Osteocyte (in vitro differentiated cells): ENCODE measurements at places on chromosomes 11 and 22. TPM values are rescaled to one million over a fixed set of nuclear protein-coding genes. Genes with fewer than 3 reads are reported as not detected.

DNA sequence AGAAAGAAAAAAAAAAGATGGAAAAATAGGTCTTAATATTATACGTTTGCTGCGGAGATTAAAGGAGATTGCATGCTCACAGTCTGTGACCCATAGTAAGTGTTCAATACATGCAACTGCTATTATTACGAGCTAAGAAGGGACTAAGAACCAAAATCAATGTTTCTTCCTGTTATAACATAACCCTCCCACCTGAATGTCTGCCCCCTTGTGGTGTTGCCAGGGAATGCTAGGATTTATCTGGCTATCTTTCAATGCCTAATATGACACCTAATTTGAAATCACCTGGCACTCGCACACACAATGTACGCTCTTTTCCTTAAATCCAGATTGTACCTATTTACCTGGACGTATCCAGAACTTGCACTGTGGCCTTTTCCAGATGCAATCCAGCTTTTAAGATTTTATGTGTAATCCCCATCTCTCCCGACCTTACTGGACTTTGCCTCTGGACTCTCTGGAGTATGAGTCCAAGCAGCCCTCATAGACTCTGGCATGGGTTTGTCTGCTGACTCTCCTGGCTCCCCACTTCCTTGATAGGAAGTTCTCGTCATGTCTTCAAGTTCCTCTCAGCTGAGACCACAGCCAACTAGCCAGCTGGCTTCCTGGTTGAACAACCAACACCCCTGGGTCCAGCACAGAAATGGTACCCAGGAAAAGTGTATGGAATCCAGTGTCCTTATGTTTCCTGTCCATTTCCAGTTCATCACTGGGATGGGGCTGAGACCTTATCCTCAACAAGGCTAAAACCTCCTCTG, 151.5 kb downstream of the CCDC34 start:
- DNase-seq, result no peak
- peaks cover 67% of the 10 kb centered on the region for H3K4me1 ChIP-seq
- no peaks in the 10 kb centered on the region for H3K36me3 ChIP-seq

DNA sequence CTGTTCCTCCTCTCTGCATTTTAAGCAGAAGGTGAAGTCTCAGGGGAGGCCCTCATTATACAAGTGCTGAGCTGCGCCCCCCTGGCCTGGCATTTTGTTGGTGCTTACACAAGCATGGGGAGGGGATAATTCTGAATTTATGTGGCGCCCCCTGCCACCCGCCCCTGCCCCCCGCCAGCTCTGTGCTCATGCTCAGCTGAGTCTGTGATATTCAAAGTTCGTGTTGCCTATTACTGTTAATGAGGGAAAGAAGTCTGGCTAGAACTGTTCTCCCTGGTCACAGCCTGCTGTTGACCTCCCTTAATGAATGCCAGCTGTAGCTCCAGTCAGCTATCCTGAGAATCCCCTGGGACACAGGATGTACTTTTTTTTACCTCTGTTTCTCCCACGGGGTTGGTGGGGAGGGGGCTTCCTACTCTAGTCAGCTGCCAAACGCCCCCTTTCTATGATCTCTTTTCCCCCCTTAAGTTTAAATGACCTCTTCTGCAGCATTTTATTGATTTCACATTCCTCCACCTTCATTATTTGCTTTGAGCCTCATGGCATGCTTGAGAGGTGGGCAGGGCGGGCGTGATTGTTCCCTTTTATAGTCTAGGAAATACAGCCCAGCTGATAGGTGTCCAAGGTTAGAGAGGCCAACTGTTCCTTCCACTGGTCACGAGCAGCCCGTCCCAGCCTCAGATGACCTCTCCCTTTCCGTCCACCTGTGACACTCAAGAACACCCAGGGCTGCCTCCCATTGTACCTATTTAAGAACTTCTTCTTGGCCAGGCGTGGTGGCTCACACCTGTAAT, 12.2 kb downstream of the USP2 start:
- peaks cover 31% of the 10 kb centered on the region for H3K27me3 ChIP-seq
- DNase-seq, result no peak
- H3K4me3 ChIP-seq, result no peak overlapping the region
- H3K36me3 ChIP-seq, result no peaks in the 10 kb centered on the region

- H3K4me3 ChIP-seq, result no peak overlapping the region
- no peak for DNase-seq
- no peak overlapping the region for H3K27ac ChIP-seq
- H3K4me1 ChIP-seq, result no peaks in the 10 kb centered on the region
- peaks cover 8% of the 10 kb centered on the region for H3K27me3 ChIP-seq
- H3K36me3 ChIP-seq, result no peaks in the 10 kb centered on the region
Observed at GRCh38 chr11:7826324-7826723, 29.6 kb upstream of the OR5P2 start.

GRCh38 chr22:47592791-47593190, 830.3 kb downstream of the TBC1D22A start:
- H3K36me3 ChIP-seq, result no peaks in the 10 kb centered on the region
- H3K4me3 ChIP-seq, result no peak overlapping the region
- no peak overlapping the region for H3K27ac ChIP-seq
- no peaks in the 10 kb centered on the region for H3K4me1 ChIP-seq

DNA sequence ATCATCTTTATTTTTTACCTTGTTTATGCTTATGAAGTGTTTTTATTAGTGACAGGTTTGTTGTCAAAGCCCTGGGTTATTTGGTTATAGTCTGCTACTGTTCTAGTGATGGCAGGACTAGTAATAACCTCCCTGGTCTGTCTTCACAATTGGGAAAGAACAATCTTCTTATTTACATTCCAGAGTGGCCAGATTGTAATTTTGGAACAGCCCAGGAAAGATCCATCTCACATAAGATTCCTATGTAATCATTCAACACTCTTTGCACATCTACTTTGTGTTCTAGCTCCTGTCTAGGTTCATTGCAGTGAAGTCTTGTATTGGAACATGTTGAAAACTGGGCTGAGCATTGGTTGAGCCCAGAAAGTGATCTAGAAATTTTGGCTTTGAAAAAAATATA, 63.8 kb downstream of the CYB5R2 start:
- H3K27ac ChIP-seq, result no peak overlapping the region
- no peak for DNase-seq
- peaks cover 21% of the 10 kb centered on the region for H3K4me1 ChIP-seq

GRCh38 chr11:84719935-84720577, 907.1 kb downstream of the DLG2 start:
- no peak for DNase-seq
- H3K27me3 ChIP-seq, result peaks cover 33% of the 10 kb centered on the region
- H3K4me3 ChIP-seq, result peak overlapping the region; percentile 38
- H3K4me1 ChIP-seq, result peaks cover 8% of the 10 kb centered on the region

DNA sequence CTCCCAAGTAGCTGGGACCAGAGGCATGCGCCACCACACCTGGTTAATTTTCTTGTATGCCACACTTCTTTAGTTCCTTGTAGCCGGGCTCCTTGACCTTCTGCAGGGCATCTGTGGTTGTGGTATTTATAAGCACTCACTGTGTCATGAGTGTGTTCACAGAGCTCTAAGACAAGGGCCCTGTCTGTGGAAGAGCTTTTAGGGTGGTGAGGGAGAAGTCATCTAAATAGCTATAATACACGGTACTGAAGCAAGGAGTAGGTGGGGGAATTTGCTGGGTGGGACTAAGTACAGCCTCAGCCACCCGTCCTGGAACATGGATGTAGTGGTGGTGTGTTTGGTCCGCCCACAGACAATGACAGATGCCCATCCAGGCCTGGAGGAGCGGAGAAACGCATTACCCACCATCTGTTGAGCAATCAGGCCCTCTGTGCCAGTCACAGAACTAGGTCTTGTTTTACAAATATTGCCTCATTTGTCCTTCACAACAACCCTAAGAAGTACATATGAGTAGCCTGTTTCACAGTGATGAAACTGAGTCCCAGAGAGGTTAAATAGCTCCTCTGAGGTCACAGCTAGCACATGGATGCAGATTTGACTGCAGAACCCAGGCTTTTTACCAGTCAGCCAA, 10.1 kb downstream of the ACO2 start:
- H3K27ac ChIP-seq, result peak overlapping the region; percentile 56
- no peaks in the 10 kb centered on the region for H3K27me3 ChIP-seq
- peaks cover 38% of the 10 kb centered on the region for H3K4me1 ChIP-seq
- no peaks in the 10 kb centered on the region for H3K36me3 ChIP-seq
- H3K4me3 ChIP-seq, result no peak overlapping the region
- DNase-seq, result no peak

- DNase-seq, result no peak
- H3K27ac ChIP-seq, result no peak overlapping the region
- no peak overlapping the region for H3K4me3 ChIP-seq
- H3K27me3 ChIP-seq, result no peaks in the 10 kb centered on the region
- peaks cover 15% of the 10 kb centered on the region for H3K36me3 ChIP-seq
- H3K4me1 ChIP-seq, result peaks cover 6% of the 10 kb centered on the region
Observed at GRCh38 chr22:40463017-40463631, 92.7 kb downstream of the SGSM3 start.

- peaks cover 28% of the 10 kb centered on the region for H3K27me3 ChIP-seq
- no peak overlapping the region for H3K4me3 ChIP-seq
- no peaks in the 10 kb centered on the region for H3K36me3 ChIP-seq
Observed at GRCh38 chr11:117465236-117465997, 137.8 kb downstream of the CEP164 start.

DNA sequence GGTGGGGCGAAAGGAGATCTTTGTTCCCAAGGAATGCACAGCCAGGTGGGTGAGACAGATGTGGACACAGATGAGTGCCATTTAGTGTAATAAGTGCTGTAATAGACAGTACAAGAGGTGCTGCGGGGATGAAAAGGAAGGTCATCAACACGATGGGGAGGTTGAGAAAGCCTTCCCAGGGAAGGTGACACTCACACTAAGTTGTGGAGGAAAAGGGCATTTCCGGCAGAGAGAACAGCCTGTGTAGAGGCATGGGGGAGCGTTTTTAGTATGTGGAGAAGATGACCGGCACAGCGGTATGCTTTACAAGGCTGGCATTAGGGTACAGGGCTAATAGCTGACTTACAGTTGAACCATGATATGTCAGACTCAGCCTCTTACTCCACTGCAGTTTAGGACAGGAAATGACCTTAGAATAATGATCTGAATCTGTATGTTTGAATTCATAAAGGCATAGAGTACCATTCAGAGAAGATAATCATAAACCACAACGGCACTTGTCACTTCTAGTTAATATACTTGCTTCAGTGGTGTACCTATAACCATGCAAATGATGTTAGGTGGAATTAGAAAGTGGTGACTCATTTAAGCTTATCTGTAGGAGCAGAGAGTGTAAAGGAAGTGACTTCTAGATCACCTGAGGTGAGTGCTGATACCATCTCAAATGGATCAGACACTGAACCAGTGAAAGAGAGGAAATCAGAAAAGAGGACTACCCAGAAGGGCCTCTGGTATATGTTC, 60.6 kb downstream of the FAM83F start:
- peaks cover 29% of the 10 kb centered on the region for H3K4me1 ChIP-seq
- H3K36me3 ChIP-seq, result peaks cover 5% of the 10 kb centered on the region
- H3K4me3 ChIP-seq, result no peak overlapping the region
- no peak for DNase-seq

DNA sequence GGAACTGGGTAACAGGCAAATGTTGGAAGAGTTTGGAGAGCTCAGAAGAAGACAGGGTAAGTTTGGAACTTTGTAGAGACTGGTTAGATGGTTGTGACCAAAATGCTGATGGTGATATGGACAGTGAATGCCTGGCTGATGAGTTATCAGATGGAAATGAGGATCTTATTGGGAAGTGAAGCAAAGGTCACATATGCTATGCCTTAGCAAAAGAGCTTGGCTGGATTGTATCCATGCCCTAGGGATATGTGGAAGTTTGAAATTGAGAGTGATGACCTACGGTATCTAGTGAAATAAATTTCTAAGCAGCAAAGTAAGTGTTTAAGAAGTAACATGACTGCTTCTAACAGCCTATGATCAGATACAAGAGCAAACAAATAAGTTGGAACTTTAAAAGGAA, 17.8 kb downstream of the BBOX1 start:
- peaks cover 48% of the 10 kb centered on the region for H3K4me1 ChIP-seq
- H3K4me3 ChIP-seq, result no peak overlapping the region
- H3K27me3 ChIP-seq, result no peaks in the 10 kb centered on the region
- no peak overlapping the region for H3K27ac ChIP-seq

GRCh38 chr11:128868841-128869671, 2.0 kb upstream of the KCNJ1 start:
- H3K4me1 ChIP-seq, result peaks cover 4% of the 10 kb centered on the region
- H3K27ac ChIP-seq, result no peak overlapping the region
- no peak overlapping the region for H3K4me3 ChIP-seq
- DNase-seq, result no peak
- H3K27me3 ChIP-seq, result peaks cover 28% of the 10 kb centered on the region
- no peaks in the 10 kb centered on the region for H3K36me3 ChIP-seq

GRCh38 chr11:24400059-24400665, 96.7 kb upstream of the LUZP2 start:
- DNase-seq, result no peak
- no peaks in the 10 kb centered on the region for H3K27me3 ChIP-seq
- H3K4me3 ChIP-seq, result no peak overlapping the region

DNA sequence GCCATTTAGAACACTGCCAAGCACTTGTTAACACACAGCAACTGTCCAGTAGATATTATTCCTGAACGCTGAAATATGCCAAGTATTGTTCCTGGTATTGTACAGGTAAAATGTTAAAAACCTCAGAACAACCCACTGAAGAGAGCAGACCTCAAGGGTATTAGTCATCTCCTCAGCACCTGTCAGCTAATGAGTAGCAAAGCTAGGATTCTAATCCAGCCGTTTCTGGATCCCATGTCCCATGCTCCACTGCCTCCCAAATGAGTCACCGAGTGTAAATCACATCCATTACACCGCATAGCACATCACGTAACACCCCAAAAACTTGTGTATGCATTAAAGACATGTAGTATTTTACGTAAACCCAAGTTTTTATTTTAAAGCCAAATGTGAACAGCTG, 705.4 kb upstream of the TENM4 start:
- H3K27me3 ChIP-seq, result no peaks in the 10 kb centered on the region
- H3K36me3 ChIP-seq, result no peaks in the 10 kb centered on the region
- H3K27ac ChIP-seq, result no peak overlapping the region
- H3K4me3 ChIP-seq, result no peak overlapping the region
- H3K4me1 ChIP-seq, result no peaks in the 10 kb centered on the region

GRCh38 chr11:70611821-70612220, 213.5 kb downstream of the CTTN start:
- no peak overlapping the region for H3K4me3 ChIP-seq
- H3K36me3 ChIP-seq, result no peaks in the 10 kb centered on the region
- peaks cover 6% of the 10 kb centered on the region for H3K4me1 ChIP-seq
- H3K27ac ChIP-seq, result no peak overlapping the region
- peaks cover 26% of the 10 kb centered on the region for H3K27me3 ChIP-seq
- no peak for DNase-seq

DNA sequence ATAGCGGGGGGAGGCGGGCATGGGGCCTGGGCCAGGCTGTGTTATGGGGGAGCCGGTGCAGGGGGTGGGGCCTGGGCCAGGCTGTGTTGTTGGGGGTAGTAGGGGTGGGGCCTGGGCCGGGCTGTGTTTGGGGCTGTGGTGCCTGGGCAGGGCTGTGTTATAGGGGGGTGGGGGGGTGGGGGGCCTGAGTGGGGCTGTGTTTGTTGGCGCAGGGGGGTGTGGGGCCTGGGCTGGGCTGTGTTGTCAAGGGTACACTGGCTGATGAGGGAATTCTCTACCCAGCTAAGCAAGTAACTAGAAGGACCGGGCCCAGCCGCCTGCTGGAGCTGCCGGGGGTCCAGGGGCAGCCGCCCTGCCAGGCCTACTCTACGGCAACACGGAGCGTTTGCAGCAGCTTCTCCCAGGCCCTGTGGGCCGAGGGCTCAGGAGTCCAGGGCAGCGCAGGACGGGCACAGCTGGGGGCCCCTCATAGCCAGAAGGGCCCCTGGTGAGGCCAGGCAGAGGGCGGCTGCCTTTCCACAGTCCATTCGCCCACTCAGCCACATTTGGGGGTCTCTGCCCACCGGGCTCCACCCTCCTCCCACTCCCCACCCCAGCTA, 10.1 kb upstream of the PIM3 start:
- H3K36me3 ChIP-seq, result no peaks in the 10 kb centered on the region
- H3K4me3 ChIP-seq, result no peak overlapping the region
- H3K27me3 ChIP-seq, result no peaks in the 10 kb centered on the region
- no peak overlapping the region for H3K27ac ChIP-seq

MCAT gene
- total RNA-seq, result 16.5 and 16.6 TPM in 2 replicates

RTN4RL2 gene
- total RNA-seq, result 0.81 and 0.84 TPM in 2 replicates

ANKK1 gene
- not detected in 2 replicates for total RNA-seq

OR8G5 gene
- not detected in 2 replicates for total RNA-seq

SLC22A9 gene
- total RNA-seq, result not detected in 2 replicates

TMEM121B gene
- total RNA-seq, result 0.37 and 0.48 TPM in 2 replicates
